ENCODE measurements at places on chromosomes 1 and 21.

DNA sequence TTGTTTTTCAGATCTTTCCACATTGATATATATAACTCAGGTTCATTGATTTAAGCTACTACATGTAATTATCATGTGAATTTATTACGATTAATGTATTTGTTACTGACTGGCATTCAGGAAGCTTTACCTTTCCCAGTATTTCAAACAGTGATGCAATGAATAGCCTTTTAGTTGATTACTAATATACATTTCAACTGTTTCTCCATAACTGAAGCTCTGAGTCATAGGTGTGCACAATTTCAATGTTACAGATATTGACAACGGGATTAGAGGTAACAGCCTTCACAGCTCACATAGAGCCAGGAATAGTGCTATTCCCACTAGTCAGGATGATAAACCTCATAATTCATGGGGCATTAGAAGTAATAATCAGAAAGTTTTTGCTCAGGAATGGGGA is 25.1 kb downstream of the RAVER2 start:
- no peak for DNase-seq

GRCh38 chr1:2406451-2407041 is 5.8 kb downstream of the PEX10 start:
- no peak for DNase-seq

- no peak for DNase-seq
Observed at GRCh38 chr1:59532102-59532501, 235.2 kb downstream of the FGGY start.

DNA sequence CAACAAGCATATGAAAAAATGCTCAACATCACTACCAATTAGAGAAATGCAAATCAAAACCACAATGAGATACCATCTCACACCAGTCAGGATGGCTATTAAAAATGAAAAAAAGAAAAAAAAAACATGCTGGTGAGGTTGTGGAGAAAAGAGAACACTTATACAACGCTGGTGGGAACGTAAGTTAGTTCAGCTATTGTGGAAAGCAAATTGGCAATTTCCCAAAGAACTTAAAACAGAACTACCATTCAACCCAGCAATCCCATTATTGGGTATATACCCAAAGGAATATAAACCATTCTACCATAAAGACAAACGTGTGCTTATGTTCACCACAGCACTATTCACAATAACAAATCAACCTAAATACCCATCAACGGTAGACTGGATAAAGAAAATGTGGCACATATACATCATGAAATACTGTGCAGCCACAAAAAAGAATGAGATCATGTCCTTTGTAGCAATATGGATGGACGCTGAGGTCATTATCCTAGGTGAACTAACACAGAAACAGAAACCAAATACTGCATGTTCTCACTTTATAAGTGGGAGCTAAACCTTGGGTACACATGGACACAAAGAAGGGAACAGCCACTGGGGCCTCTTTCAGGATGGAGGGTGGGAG is 49.5 kb downstream of the LYST start:
- no peak for DNase-seq

DNA sequence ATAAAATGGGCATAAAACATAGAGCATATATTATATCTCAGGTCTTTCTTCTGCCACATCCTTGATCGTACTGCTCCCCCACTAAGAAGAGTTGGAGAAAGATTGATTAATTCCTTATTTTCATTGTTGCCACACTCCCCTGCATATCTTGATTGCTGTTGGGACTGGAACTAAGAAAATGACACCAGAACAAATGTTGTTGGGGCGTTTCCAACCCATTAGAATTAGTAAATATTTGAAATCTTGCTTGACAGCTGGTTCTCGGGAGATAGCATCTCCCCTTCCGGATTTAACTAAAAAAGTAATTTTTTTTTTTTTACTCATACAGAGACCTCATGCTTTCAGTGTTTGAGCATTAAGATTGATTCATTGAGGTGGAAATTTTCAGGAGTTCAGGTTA is 493.0 kb upstream of the PLXNA2 start:
- DNase-seq, result no peak

DNA sequence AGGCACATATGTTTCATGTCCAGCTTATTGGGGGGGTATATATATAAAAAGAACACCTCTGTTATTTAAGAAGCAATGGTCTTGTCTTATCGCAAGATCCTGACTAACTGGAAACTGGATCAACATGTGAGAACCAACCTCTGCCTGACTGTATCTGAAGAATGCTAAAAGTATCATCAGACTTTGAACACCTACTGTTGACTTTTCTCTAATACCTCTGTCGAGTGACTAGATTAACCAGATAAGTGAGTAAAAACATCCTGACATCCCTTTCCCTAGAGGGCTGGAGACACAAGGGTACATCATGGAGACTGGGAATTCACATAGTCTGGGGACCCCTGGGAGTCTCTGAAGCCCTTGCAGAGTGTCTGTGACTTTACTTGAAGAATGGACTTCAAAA is 26.3 kb upstream of the PIGC start:
- DNase-seq, result no peak

DNA sequence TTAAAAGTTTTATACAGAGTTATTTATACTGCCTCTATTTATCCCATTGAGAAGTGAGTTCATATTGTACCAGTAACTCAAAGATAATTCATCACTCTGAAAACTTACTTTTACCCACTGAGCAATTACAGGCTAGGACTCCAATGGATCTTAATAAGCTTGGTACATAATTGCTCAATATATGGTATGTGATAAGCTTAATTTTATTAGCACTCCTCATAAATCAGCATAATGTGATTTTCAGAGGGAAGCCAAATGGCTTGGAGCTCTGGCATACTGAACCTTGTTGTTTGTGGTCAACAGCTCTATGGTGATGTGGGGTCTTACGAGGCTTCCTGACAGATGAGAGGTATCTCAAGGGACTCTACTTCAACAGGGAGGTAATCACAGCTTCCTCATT is 26.3 kb downstream of the ADAM30 start:
- no peak for DNase-seq

GRCh38 chr1:71666609-71667008 is 585.8 kb upstream of the ZRANB2 start:
- DNase-seq, result no peak

DNA sequence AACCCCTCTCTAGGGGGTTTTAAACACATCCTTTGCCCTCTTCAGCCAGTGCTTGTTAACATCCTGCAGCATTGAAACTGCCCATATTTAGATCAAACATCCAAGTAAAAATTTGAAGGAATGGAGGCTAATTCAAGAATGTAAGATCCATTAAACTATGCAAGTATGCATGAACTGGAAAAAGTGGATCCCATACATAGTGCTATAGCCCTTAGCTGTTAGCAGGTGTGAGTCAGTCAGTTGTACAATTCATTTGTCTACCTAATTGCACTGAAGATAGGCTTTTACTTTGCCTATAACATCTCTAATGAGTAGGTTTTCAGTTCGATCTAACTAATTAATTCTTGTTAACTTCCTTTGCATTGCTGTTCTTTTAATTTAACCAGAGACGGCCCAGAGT is 270.9 kb downstream of the LMO4 start:
- no peak for DNase-seq

GRCh38 chr1:111269825-111270406 is 20.7 kb upstream of the CHIA start:
- no peak for DNase-seq

- peak; percentile 25 for DNase-seq
Observed at GRCh38 chr1:110765640-110766335, 91.0 kb upstream of the KCNA3 start.

DNA sequence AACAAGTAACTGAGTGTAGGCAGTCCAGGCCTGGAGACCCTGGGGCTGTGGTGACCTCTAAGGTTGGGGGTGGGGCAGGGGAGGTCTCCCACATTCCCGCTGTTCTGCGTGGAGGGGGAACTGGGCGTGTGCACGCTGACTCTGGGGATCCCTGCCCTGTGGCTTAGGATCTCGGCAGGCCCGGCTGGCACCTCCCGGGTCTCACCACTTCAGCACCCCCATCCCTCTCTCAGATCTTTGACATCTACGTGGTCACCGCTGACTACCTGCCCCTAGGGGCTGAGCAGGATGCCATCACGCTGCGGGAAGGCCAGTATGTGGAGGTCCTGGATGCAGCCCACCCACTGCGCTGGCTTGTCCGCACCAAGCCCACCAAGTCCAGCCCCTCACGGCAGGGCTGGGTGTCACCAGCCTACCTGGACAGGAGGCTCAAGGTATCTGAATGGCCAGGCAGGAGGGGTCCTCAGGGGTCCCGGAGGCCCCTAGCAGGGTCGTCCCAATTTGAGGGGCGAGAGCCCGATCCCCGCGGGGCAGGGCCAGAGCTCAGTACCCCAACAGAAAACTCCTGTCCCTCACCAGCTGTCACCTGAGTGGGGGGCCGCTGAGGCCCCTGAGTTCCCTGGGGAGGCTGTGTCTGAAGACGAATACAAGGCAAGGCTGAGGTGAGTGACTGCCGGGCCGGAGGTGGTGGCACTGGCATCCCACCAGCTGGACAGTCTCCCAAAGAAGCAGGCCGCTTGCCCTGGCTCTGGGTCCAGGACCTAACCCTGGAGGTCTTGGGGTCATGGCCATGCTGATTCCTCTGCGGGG is 68.7 kb downstream of the TRIM11 start:
- no peak for DNase-seq

GRCh38 chr21:43809346-43809799 is 20.0 kb downstream of the RRP1 start:
- no peak for DNase-seq

DNA sequence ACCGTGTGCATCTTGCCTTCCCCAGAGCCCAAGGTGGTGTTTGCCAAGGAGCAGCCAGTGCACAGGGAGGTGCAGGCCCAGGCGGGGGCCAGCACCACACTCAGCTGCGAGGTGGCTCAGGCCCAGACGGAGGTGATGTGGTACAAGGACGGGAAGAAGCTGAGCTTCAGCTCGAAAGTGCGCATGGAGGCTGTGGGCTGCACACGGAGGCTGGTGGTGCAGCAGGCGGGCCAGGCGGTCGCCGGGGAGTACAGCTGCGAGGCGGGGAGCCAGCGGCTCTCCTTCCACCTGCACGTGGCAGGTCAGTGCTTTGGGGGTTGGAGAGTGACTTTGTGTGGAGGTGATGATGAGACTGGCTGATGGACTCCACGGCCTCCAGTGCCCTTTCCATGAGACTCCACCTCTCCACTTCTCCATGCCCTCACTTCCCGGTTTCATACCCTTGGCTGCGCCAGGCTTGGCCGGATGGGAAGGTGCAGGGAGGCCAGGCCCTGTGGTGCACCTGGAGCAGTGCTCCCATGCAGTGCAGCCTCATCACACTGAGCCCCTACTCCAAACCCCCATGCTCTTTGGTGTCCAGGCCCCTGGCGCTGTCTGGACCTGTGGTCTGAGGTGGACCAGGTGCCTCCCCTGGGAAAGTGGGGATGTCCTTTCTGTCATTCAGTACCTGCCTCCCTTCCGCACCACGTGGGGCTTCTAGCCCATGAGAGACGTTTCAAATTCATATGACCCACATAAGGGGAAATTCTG is 49.0 kb downstream of the OBSCN start:
- no peak for DNase-seq

DNA sequence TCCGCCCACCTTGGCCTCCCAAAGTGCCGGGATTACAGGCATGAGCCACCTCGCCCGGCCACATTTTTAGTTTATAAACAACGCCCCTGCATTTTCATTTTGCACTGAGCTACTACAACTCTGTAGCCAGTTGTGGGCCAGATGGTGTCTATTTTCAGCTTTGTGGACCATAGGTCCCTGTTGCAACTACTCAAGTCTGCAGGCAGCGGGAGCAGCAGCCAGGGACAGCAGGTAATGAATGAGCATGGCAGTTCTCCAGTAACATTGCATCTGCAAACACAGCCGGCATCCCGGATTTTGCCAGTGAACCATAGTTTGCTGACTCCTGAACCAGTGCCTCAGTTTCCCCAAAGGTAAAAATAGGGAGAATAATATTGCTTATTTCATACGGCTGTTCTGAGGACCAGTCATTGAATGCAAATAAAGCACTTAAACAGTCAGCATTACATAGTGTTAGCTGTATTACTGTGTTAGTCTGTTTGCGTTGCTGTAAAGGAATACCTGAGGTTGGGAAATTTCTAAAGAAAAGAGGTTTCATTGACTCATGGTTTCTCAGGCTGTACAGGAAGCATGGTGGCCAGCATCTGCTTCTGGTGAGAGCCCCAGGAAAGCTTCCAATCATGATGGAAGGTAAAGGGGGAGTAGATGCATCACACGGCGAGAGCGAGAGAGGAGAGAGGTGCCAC is 65.5 kb upstream of the SLC45A1 start:
- DNase-seq, result no peak

GRCh38 chr1:1083416-1084371 is 9.6 kb upstream of the RNF223 start:
- no peak for DNase-seq

All from RCC 7860 (cell line).